ENCODE measurements at places on chromosomes 1 and 21. TPM values are rescaled to one million over a fixed set of nuclear protein-coding genes. Genes with fewer than 3 reads are reported as not detected.

GABRD gene
- total RNA-seq: not detected

CELA2A gene
- total RNA-seq: not detected

OR2L13 gene
- not detected for total RNA-seq

HORMAD1 gene
- not detected for total RNA-seq

LCE1A gene
- total RNA-seq: not detected

CR1L gene
- not detected for total RNA-seq

SMIM1 gene
- not detected for total RNA-seq

BCAR3 gene
- 49.5 TPM for total RNA-seq

KCNJ15 gene
- total RNA-seq: not detected

CR1 gene
- total RNA-seq: not detected

GRCh38 chr1:4778056-4778455, 123.6 kb downstream of the AJAP1 start:
- DNase-seq: no peak

DNA sequence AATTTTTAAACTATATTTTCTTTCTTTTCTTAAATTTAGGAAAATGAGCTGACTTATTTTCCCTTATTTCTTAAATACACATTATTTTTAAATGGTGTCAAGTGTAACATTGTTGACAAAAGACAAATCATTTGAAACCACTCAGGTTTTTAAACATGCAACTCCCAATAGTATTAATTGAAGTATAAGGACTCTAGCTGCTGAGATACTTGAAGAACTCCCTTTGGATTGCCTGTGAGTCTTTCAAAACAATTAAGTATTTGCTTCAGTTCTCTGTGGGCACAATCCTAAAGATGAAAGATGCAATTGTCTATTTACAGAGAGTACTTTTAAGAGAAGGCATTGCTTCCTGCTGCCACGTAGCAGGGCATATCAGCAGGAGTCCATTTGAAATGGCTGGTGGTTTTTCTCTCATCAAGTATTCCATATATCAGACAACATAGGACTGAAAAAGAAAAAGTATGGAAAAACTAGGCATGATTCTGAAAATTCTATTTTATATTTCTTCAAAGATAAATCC, 373.4 kb downstream of the NEGR1 start:
- DNase-seq: no peak

DNA sequence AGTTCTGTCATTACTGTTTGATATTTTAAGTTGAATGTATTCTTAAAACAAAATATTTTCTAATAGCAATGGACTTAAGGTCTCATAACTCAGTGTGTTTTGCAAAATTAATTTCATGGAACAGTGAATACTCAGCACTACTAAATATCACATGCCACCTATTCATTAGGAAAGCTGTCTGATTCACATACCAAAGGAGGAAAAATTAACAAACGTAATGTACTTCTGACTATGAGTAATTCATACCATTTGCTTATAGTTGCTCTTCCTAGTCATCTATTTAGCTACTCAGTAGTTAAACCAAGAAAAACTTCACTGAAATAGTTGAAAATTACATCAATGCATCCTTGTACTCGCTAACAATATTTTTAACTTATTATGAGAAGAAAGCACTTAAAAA, 35.2 kb downstream of the TP53BP2 start:
- no peak for DNase-seq

GRCh38 chr1:67361641-67362040, 54.0 kb downstream of the IL12RB2 start:
- DNase-seq: no peak

GRCh38 chr1:206633708-206634121, 1.6 kb upstream of the DYRK3 start:
- peak; percentile 53 for DNase-seq

DNA sequence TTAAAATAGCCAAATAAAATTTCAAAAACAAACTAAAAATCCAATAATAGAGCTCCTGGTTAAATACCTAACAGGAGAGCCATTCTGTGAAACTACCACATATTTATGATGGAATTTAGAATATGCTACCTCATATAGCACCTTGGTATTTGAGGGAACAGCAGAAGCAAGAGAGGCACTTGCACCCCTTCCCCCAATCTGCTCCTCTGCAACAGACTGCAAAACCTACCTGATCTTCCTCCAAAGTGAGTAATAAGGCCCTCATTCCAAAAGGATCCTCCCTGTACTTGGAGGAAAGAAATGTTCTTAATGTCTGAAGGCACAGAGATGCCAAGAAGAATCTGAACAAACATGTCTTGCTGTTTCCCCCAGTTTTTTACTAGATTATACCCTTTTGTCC, 28.1 kb upstream of the RNPC3 start:
- no peak for DNase-seq

DNA sequence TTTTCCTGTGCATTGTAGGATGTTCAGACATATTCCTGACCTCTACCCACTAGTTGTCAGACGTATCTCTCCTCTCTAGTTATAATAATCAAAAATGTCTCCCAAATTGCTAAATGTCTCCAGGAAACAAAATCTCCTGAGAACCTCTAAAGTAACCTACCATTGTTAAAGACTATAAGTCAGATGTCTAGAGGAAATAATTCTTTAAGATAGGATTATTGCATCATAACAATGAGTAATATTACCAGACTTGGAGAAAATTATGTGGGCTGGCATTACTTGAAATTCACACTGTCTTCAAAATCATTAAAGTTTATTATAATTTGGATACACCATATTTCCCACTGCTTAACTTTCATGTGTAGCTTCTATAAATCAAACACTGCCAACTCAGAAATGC, 643.0 kb upstream of the ADGRL2 start:
- DNase-seq: no peak

GRCh38 chr1:73701826-73702225, 496.1 kb downstream of the LRRIQ3 start:
- no peak for DNase-seq

- DNase-seq: no peak
These were observed 17.7 kb downstream of the CD1E start for GRCh38 chr1:158371188-158371953.

GRCh38 chr1:2528966-2529783, 888 bp downstream of the HES5 start:
- no peak for DNase-seq

DNA sequence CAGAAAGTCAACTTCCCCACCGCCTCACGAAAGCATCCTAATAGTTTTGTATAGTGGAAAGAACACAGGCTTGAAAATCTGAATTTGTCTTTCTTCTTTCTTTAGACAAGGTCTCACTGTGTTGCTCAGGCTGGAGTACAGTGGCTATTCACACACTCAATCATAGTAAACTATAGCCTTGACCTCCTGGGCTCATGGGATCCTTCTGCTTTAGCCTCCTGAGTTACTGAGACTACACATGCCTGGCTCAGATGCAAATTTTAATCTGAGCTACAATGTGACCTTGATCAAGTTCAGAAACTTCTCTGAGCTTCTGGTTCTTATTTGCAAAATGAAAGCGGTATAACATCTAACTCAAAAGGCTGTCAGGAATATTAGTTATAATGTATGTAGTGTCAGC, 362.1 kb downstream of the SMYD3 start:
- no peak for DNase-seq

GRCh38 chr1:180912801-180913565, at the start of gene KIAA1614:
Gene KIAA1614, plus strand, starts transcription at chr1:180912897. Its CDS starts 347 bp downstream, at chr1:180913244.
- peak; percentile 75 for DNase-seq

- no peak for DNase-seq
These were observed at the start of gene SHISAL2A for GRCh38 chr1:52632732-52633290. Gene SHISAL2A, plus strand, starts transcription at chr1:52633168. Its CDS starts 326 bp downstream, at chr1:52633494.

GRCh38 chr1:83725735-83726360, 273.1 kb downstream of the TTLL7 start:
- no peak for DNase-seq

- DNase-seq: no peak
These were observed 183.6 kb downstream of the NR5A2 start for GRCh38 chr1:200211157-200211556.

DNA sequence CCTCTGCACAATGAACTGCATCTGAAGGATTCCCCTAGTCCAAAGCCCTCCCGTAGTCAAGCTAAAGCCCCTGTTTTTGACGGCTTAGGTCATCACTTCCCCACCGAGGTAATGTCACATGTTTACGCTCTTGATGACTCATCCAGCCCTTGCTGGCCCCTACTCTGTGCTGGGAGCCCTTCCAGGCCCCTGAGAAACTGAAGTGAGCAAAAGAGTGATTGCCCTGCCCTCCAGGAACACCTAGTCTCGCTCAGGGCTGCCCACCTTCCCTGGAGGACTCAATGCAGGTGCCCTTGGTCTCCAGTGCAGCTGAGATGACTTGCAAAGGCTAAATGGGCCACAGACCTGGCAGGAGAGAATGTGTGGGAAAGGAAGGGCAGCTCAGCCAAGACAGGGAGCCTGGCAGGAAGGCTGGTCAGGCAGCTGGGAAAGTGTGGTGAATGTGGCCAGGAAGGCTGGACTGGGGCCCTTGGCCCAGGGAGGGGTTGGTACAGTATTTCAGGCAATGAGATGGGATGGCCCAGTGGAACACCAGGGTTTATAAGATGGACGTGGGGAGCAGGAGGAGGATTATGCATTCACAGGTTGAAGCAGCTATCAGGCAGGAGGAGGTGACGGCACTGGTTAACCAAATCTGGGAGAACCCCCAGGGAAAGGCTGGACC, 345.6 kb downstream of the NPHP4 start:
- DNase-seq: peak; percentile 23

DNA sequence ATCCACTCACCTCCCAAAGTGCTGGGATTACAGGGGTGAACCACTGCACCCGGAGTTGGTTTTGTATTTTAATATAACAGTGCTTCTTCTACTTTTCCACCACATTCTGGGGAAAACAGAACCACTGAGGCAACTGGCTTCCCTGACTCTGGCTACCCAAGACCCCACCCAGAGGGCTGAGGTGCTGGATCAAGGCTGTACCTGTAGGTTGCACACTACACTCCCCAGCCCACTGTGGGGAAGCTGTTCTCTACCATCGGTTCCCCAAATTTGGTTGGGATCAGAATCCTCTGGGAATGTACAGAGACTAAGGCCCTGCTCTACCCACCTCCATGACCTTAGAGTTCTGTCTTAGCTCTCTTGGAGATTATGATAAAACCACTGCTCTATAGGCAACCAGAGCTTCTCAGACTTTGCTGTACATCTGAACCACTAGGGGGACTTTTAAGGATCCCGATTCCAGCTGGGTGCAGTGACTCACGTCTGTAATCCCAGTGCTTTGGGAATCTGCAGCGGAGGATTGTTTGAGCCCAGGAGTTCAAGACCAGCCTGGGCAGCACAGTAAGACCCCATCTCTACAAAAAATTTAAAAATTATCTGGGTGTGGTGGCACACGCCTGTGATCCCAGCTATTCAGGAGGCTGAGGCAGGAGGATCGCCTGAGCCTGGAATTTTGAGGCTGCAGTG, 51.6 kb downstream of the GNG4 start:
- no peak for DNase-seq

- DNase-seq: no peak
These were observed 1.5 kb downstream of the S100A8 start for GRCh38 chr1:153389401-153389800.

GRCh38 chr1:78355656-78356055, 135.1 kb upstream of the PTGFR start:
- DNase-seq: no peak

Data from SJSA1 (cell line).